ENCODE measurements at places on chromosomes 3 and 15.

GRCh38 chr3:194271460-194272035 lies 79.6 kb downstream of the CPN2 start:
- no peak for DNase-seq

DNA sequence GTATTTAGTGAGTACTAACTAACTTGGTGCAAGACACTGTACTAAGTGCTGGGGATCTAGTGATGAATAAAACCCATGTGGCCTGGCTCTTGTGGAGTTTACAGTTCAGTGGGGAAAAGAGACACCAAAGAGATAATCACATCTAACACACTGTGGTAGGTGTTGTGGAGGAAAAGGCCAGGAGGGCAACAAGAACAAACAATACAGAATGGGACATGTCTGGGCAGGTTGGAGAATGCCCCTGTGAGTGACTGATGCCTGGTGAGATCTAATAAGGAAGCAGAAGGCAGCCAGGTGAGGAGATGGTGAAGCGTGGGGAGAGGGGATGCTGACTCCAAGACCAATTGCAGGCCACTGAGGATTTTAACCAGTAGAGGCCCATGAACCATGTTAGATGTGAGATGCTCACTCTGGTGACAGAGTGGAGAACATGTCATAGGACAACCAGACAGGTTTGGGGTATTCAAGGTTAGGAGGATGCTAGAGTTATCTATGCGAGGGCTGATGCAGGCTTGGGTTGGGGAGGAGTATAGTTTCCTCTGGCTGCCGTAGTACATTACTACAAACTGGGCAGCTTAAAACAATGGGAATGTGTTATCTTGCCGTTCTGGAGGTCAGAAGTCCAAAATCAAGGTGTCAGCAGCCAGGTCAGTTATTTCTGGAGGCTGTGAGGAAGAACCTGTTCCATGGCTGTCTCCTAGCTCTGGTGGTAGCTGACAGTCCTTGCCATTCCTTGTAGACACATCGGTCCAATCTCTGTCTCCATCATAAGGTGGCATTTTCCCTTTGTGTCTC lies 81.4 kb downstream of the ARNT2 start:
- DNase-seq: no peak

- no peak for DNase-seq
Measured at GRCh38 chr15:90376789-90377188, 11.3 kb upstream of the IQGAP1 start.

GRCh38 chr3:152413240-152413639 lies 144.5 kb downstream of the MBNL1 start:
- DNase-seq: peak; percentile 41

- DNase-seq: no peak
Measured at GRCh38 chr3:174169736-174170135, 689.4 kb upstream of the NAALADL2 start.

GRCh38 chr15:65210770-65211481 lies at the start of gene CILP:
CILP (minus strand) TSS chr15:65211473; CDS start chr15:65209755, 1,718 bp downstream.
- DNase-seq: no peak

- DNase-seq: no peak
Measured at GRCh38 chr3:159305017-159305416, 503.2 kb downstream of the MFSD1 start.
